ENCODE measurements at places on chromosomes 13 and 19.

DNA sequence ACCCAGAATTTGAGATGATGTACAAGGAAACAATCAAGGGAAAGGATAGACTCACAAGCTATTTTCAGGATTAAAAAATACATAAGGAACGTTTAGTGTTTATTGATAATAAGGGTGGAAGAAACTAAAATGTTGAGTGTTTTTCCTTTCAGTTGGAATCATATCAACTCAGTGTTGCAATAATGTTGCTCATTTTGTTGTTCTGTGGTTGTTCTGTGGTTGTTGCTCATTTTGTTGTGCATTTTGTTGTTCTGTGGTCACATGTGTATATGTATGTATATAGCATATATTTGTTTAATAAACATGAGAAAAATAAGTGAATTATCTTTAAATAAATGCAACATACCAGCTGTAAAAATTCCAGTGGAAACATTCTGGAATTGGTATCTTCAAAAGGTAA lies 262.4 kb upstream of the SPRY2 start:
- no peak for DNase-seq

GRCh38 chr19:7348587-7349230 lies at the start of gene ARHGEF18:
TSS of gene ARHGEF18 (plus strand) at chr19:7348937. CDS start at chr19:7362891, 13,954 bp downstream.
- no peak for DNase-seq

DNA sequence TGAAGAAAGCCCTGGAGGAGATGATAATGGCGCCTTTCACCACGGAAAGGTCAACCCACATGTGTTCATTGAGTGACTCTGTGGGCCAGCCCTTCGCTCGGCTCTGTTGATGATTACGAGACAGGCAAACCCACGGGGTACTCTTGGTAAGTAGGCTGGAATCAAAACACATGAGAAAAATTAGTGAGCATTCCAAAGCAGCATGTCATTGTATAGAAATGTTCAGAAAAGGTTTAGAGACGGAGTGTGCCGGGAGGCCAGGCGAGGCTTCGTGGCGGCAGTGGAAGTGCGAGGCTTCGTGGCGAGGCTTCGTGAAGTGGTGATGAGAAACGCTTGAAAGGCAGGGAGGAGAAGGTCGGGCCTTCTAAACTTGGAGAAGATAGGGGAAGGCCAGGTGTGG lies 144.3 kb downstream of the ZNF536 start:
- no peak for DNase-seq

GRCh38 chr19:13611596-13611995 lies 105.3 kb upstream of the CACNA1A start:
- DNase-seq: no peak

DNA sequence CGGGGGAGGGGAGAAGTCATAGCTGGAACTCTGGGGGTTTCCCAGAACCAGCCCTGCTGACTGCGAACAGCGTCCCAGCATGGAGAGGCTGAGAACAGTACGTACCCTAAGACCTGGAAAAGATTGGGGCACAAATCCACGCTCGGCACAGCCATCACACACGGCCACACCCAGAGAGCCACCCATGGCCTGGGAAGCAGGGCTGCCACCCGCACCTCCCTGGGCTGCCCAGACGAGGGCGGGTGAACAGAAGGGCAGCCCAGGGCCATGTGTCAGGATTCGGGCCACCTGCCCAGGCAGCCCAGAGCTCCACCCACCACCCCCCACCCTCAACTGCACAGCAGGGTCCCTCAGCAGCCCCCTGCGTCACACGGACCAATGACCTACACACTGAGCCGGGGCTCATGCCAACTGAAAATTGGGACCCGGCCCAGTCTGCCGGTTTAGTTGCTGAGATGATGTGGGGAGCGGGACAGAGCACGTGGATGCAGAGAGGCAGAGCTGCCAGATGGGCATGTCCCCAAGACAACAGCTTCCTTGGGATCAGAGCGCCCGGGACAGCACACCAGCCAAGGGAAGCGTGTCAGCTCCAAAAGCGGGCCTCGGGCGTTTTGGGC lies 8.5 kb downstream of the UBXN6 start:
- DNase-seq: no peak

GRCh38 chr19:55930996-55931515 lies 1.1 kb downstream of the NLRP13 start:
- DNase-seq: no peak

DNA sequence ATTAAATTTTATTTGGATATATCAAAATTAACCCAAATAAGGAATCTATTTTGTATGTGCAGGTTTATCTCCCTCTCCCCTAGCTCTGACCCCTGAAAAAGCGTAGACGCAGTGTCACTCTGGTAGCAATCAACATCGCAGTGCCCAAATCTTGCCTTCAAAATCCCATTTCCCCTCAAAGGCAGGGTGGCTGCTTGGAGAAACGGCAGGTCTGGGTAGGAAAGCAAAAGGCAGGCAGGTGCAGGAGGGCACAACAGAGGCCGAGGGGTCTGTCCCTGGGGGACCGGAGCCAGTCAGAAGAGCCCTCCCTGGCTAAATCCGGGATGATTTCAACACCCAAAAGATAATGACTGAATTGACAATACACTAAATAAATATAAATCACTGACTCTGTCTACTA lies 41.9 kb downstream of the NAXD start:
- no peak for DNase-seq

- no peak for DNase-seq
These were observed 7.2 kb downstream of the IGFL2 start for GRCh38 chr19:46155237-46155636.

- no peak for DNase-seq
These were observed 90.1 kb downstream of the ZNF675 start for GRCh38 chr19:23596872-23597271.

DNA sequence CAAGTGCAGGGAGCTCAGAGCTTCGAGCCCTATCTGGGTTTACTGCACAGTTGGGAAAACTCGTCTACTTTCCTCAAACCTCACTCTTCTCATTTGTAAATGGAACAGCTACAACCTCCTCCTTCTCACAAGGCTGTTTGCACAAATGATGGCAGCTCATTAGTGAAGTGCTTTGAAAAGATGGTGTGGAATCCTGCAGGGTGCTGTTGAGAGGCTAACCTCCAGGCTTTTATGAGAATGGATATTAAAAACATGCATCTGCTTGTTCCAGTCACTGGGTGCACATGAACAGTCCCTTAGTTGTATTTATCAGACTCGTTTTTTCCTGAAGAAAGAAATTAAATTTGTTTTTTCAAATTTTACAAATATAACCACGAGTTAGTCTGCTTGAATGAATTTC lies 36.6 kb downstream of the PCDH8 start:
- DNase-seq: no peak

DNA sequence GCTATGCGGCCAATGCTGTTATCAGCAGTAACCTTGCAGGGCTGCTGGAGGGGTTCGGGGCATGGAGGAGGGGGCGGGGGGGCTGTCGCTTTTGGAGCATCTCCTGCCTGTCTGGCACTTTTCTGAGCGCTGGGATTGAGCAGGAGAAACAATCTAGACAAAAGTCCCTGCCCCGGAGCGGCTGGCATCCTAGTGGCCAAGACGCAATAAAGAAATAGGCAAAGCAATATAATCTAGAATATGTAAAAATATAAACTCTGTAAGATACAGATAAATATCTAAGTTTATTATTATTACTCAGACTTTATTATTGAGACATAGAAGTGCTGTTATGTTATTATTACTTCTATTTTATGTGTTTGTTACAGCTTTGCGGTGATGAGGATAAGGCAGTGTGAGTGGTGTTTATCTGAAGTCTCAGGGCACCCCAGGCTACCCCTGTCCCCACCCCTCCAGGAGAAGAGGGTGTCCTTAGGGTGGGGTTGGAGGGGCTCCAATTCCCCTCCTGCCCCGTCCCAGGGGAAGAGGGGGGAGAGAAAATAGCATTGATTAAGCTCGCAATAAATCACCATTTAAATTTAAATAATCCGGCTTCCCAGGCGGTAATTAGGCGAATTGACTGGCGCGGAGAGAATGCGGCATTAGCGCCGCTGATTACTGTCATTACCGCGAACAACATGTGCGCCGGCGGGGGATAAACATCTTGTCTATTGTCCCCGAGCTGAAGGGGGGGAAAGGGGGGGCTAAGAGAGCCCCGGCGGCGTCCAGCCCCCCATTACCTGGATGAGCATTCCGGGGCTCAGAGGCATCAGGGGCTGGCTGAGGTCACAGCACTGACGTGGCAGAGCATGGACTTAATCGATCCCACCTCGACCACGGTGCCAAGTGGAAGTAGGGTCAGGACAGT lies 3.2 kb downstream of the NPAS1 start:
- DNase-seq: no peak

DNA sequence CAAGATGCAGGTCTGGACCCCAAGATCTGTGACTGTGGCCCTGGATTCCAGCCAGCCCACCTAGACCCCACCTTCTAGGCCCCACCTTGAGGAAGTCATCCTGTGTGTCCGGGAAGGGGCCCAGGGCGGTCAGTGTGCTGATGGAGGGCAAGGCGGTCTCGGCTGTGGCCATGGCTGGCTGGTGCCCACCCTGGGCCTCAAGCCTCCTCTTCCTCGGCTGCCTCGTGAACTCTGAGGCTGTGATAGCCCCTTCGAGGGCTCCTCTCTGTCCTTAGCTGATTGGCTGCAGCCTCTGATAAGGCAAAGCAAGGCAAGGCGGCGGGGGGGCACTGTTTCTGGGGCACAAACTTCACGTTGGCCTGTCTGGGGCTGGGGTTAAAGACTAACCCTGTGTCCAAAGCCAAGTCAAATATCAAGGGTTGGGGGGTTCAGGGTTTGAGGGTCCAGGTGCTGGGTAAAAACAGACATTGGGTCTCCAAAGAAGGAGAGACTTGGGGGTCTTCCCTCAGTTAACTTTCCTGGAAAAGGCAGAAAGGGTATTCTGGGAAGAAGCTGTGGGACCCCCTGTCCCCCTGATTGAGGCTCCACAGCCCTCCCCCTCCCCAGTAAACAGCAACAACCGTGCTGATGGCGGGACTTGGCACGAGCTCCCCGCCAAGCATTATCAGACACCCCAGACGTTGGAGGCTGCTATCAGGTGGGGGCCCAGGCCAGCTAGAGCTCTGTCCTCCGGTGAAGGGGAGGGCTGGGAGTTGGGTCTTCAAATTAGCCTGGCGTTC lies at the start of gene KLF1:
Gene KLF1, minus strand, starts transcription at position 233 of the 779 bp plus-strand sequence. Its CDS starts 61 bp downstream, at position 172.
- no peak for DNase-seq
